ENCODE measurements at places on chromosomes 12 and 14.
A peak's percentile ranks its signal among the peaks of the same experiment; 100 is the strongest.

DNA sequence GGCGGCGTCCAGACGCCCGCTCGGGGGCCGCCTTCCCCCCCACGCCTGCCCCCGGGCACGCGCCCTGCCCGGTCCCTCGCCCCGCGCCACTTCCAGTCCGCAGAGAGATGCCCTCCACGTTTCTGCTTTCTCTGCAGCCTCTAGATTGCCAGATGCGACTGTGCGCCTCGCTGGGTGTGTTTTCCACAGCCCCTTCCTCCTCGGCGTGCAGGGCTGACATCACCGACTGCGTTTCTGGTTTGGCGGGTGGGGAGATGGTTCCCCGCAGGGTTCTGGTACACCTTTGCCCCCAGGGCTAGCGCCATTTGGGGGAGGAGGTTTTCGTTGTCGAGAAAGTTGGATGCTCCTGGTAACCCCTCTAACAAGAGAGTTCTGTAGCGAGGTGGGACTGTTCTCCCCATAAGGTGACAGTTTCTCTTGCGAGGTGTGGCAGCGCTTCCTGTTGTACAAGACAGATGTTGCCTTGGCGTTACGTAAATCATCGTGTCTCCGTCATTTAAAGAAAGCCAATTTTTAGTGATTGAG lies 1.5 kb downstream of the CALM1 start:
- no peak for DNase-seq

DNA sequence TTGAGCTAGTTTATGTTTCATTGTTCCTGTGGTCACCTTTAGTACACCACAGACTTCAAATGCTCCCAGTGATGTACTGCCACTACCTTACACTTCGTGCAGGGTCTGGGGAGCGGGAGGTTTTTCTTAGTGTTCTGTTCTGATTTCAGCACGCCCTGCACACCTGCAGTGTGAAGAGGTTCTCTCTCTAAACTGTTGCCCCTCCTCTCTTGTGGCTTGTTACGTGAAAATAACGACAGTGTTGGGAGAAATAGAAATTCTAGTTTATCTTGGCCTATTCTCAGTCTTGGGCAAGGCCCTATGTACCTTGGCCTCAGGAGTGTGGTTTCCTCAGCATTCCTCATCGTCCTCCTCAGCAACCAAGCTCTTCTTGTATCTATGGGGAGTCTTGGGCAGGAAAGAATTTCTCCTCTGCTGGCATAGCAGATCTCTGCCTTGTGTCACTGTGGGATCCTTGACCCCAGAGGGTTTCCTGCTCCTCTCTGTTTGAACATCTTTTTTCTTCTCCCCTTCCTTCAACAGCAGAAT lies 48.6 kb downstream of the EIF2S3B start:
- DNase-seq: no peak

GRCh38 chr14:68791078-68791901 lies 1.6 kb downstream of the ZFP36L1 start:
- DNase-seq: no peak

GRCh38 chr12:7009512-7009911 lies 8.8 kb downstream of the LPCAT3 start:
- no peak for DNase-seq

GRCh38 chr12:79557690-79558315 lies 133.0 kb downstream of the PAWR start:
- no peak for DNase-seq

DNA sequence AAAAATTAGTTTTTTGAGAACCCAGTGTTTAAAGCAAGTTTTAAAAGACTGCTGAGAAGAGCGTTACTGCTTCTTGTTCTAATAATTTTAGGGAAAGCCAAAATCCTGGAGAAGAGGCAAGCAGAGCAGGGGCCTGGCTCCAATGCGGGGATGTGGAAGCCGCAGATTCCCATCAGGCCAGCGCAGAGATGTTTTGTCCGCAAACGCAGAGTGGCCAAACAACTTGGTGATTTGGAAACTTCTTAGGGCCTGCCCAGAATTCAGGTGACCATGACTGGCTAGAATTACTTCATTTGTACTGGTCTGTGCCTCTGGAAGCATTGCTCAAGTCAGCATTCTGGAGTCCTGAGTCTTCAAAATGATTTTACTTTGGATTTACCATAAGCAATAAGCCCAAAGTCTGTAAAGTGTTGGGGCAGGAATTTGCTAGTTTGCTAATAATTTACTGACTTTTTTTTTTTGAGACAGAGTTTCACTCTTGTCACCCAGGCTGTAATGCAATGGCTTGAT lies 208.4 kb downstream of the PPM1H start:
- DNase-seq: no peak

- DNase-seq: no peak
These were observed 59.7 kb downstream of the PLXNC1 start for GRCh38 chr12:94207849-94208621.

- no peak for DNase-seq
These were observed 72.1 kb downstream of the TMTC2 start for GRCh38 chr12:82758749-82759330.

DNA sequence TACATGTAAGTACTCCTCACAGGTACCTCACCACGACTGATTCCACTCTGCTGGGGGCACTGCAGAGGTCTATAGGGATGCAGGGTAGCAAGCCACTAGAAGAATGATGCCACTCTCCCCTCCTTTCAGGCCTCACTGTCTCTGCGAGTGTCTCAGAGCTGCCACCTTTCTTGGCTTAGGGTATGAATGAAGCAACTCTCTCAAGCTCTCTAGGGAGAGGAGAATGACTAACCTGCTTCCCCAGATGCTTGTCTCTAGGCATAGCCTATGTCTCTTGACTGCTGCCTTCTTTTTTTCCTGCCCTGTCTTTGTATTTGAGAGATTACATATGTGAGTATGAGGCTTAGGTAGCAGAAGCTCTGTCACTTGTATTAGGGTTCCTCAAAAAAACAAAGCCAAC lies 566.5 kb upstream of the ATP2B1 start:
- DNase-seq: no peak

DNA sequence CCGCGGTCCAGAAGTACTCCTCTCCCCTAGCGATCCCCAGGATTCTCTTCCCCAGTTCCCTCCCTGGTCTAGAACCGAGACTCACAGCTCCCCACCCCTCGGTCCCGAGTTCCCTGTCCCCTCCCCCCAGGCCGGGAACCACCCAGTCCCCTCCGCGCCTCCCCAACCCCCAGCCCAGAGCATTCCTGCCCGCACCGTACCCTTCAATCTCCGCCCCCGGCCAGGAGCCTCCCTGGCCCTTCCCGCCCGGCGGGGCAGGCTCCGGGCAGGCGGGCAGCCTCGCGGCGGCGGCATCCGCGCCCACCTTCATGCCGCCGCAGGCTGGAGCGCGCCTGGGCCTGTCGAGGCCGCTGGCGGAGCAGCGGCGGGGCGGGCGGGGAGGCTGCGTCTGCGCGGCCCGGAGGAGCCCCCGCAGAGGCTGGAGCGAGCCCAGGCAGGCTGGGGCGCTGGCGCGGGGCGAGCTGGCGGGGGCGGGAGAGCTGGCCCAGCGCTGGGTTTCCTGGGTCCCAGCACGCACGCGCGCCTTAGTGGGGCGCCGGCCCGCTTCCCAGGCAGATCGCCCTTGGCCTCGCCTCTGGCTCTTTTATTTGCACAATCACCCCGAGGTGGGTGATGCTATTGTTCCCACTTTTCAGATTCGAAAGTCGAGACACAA lies 22.2 kb upstream of the GPR132 start:
- DNase-seq: no peak

DNA sequence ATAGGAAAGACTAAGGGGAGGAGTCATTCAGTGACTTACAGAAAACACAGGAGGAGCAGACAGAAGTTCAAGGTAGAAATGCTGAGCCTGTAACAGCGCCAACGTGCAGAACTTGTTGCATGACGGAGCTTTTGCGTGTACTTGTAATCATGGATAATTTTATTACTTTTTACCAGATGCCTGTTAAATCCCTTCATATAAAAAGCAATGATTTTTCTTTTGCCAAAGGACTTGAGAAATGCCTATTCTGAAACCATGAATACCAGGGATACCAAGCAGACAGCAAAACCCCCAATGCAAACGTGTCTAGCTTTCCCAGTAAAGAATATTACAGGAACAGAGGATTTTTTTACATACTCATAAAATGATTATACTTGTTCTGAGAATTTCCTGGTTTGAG lies 163.6 kb upstream of the GSC start:
- DNase-seq: no peak

GRCh38 chr12:116421785-116422538 lies 137.2 kb upstream of the MAP1LC3B2 start:
- DNase-seq: no peak

- no peak for DNase-seq
These were observed 157.4 kb downstream of the KICS2 start for GRCh38 chr12:64064706-64065105.

DNA sequence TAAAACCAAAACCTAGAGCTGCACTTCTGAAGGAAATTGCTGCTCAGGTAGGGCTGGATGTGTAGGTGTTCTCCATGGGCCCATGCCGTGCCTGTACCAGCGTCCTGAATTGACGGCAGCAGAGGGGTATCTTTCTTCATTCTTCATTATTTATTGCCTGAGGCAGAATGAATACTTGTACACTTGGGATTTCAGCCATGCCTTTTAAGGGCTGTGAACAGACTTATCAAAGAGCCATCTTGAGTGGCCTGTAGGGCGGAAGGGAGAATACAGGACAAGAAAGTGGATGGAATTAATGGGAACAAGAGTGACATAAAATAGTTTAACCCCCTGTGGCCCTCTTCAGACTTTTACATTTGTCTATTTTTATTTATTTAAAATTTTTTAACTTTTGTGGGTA lies 61.4 kb downstream of the RASSF3 start:
- DNase-seq: no peak

GRCh38 chr14:106094654-106095189 lies 568.3 kb downstream of the TMEM121 start:
- peak; percentile 56 for DNase-seq

DNA sequence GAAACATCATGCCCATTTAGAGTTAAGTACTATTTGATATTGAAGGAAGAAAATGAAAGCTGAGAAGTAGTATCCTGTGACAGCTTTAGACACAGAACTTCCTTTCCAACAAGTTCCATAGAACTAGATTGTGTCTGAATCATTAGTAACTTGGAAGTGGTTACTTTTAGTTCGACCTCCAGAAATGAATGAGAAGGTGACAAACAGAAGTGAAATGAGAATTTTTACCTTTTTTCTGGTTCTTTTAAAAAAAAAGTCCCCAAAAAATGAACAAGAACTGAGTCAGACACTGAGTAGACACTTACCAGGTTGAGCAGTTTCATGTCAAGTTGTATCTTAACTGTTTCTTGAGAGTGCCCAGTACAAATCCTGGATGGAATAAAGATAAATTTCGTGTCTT lies 3.0 kb downstream of the ATP6V0A2 start:
- no peak for DNase-seq

GRCh38 chr12:49633703-49634345 lies 10.5 kb downstream of the PRPF40B start:
- DNase-seq: no peak

- no peak for DNase-seq
These were observed 214.6 kb downstream of the ERC1 start for GRCh38 chr12:1205512-1206060.

- DNase-seq: no peak
These were observed 455.6 kb downstream of the ZFP36L1 start for GRCh38 chr14:68337279-68337678.

- DNase-seq: no peak
These were observed 203.7 kb downstream of the PTPRO start for GRCh38 chr12:15526033-15526432.

Data from activated naive CD8-positive, alpha-beta T cell treated with anti-CD3 and anti-CD28 coated beads, Interleukin-2, amount 50 U/mL, for 16 hours (primary cell).